Stimulated activated CD4-positive, alpha-beta T cell treated with anti-CD3 and anti-CD28 coated beads, Interleukin-4, amount 100 ng/mL, for 48 hours (primary cell): ENCODE measurements at places on chromosomes 1 and 21.

GRCh38 chr1:227285745-227286144 lies 32.5 kb downstream of the CDC42BPA start:
- no peak for DNase-seq

GRCh38 chr21:45142469-45143308 lies 68.3 kb downstream of the ADARB1 start:
- DNase-seq: no peak

DNA sequence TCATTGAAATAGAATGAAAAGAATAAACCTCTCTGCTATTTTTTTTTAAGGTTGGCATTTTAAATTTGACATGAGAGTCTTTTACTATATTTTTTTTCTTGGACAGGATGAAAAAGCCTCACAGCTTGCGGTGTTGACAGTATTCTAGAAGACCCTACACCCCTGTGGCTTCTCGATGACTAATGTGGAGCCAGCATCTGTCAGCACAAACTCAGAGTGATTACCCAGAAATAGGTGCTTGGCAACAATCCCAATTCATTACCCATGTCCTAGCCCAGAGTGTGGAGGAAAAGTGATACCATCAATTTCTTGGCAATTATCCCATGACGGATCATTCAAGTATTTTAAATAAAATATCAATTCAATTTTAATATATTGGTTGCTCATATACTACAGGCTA lies 186.8 kb upstream of the MAP1LC3C start:
- DNase-seq: no peak

DNA sequence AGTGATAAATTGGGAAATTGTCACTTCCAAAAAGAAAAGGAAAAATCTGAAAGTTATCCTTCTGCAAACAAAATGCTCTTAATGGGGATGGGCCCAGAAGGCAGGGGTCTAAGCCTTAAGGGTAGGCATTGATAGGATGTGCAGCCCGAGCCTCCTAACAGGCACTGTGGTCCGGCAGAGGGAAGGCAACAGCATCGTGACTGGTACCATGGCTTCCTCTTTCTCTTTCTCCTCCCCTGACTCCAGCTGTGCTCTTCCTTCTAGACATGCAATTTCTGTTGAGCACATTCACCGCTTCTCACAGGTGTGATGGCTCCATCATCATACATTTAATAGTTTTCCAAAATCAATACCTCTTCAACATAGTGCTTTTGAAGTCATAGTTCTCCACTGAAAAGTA lies 91.5 kb downstream of the SELENOF start:
- DNase-seq: no peak

- DNase-seq: no peak
These were observed 70.3 kb downstream of the PTPRU start for GRCh38 chr1:29306471-29307140.

DNA sequence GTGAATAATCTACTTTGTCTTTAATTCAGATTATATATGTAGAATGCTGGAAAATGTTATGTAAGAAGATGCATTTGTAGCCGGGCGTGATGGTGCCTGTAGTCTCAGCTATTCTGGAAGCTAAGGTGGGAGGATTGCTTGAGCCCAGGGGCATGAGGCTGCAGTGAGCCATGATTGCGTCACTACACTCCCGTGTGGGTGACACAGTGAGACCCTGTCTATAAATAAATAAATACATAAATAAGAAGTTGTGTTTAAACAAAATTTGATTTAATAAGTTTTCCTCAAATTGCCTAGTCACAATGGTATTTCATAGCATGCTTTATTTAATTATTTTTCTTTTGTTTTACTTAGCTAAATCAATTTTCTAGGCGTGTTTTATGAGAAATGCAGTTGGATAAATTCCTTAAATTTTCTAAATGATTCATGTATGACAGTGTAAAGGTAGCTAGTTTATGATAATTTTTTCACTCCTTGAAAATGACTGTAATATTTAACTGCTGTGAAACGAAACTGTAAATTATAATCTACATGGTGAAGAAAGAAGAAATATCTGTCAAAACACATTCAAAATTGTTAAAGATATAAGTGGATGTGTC lies 232.6 kb downstream of the SRGAP2C start:
- DNase-seq: no peak

DNA sequence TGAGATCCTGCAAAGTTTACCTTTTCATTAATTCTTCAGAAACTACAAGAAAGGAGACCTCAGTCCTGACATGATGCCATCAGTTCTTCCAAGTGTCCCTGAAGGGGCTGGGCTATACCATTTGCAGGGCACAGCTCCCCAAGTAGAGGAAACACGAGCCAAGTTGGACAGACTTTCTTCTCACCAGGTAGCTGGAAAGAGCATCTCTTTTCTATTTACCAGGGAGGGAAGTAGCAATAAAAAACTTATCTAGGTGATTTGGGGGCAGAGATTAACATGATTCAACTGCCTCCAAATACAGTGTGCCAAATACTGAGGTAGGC lies 103.9 kb upstream of the KCND3 start:
- no peak for DNase-seq

GRCh38 chr1:175075572-175076568 lies 8.2 kb downstream of the TNN start:
- no peak for DNase-seq
